ENCODE measurements at places on chromosomes 1 and 21.

DNA sequence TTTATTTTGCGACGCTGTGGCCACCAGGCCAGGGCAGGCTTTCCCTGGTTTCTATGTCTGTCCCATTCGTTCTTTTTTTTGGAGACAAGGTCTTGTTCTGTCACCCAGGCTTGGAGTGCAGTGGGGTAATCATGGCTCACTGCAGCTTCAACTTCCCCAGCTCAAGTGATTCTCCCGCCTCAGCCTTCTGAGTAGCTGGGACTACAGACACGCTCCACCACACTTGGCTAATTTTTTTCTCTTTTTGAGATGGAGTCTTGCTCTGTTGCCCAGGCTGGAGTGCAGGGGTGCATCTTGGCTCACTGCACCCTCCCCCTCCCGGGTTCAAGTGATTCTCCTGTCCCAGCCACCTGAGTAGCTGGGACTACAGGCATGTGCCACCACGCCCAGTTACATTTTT is 43.4 kb upstream of the WNT4 start:
- DNase-seq: no peak

- no peak for DNase-seq
Observed at GRCh38 chr1:54278941-54279422, 79.0 kb downstream of the MRPL37 start.

- DNase-seq: peak; percentile 99
Observed at GRCh38 chr1:54764133-54764921, at the start of gene PARS2. PARS2 (minus strand) TSS chr1:54764523; CDS start chr1:54759161, 5,362 bp downstream.

DNA sequence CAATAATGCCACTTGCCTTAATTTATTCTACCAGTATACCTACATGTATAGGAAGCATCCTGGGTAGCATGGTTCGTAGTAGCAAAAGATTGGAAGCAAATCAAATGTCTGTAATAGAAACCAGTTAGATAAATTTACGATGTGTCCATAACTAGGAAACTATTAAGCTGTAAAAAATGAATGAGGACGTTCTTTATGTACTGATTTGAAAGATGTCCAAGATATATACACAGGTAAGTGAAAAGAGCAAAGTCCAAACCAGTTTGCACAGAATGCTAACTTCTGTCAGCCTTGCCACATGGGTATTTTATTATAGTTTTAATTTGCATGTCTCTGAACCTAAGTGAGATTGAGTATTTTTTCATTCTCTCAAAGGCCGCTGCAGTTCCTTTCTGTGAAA is 251.8 kb upstream of the IRF2BP2 start:
- DNase-seq: no peak

- DNase-seq: no peak
Observed at GRCh38 chr1:61742620-61743430, 545 bp downstream of the PATJ start.

DNA sequence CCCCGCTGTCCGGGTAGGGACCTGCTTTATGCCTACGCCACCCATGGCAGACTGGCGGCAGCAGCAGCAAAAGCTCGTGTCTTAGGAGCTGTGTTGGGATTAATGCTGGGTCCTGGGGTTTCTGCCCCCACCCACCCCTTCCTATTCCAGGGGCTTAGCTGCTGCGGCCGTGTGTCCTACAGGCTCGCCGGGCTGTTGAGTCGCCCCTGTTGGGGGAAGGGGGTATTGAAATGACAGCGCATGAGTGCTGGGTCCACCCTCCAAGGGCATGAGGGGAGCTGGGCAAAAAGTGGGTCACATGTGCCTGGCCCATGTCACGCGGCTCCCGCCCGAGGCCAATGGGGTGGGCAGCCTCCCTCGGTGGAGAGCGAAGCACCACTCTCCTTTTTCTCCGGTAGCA is 118.3 kb upstream of the COL6A1 start:
- no peak for DNase-seq

DNA sequence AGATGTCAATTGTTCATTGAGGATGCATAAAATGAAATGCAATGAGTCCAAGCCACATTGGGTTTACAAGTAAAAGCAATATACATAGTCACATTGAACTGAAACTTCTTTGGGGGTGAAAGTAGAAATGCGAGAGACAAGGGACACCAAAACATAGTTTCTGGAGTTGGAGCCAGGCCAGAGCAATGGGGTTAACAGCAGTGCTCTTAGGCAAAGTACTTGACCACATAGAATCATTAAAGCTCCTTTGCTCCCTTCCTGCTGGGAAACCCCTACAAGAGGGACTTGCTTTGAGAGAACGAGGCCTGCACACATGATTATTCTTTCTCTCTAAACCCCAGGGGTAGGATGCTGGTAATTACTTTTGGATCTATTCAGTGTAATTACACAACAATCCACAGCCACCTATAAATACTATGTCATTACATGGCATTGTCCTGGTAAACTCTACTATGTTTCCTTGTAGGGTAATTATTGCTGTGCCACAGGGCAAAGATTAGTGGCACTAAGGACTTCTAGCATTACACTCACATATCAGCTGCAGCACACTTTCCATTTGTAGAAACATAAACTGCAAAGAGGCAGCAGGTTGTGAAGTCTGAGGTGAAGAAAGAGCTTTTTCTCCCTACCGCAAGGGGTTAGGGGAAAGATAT is 421.6 kb upstream of the PBX1 start:
- DNase-seq: no peak

DNA sequence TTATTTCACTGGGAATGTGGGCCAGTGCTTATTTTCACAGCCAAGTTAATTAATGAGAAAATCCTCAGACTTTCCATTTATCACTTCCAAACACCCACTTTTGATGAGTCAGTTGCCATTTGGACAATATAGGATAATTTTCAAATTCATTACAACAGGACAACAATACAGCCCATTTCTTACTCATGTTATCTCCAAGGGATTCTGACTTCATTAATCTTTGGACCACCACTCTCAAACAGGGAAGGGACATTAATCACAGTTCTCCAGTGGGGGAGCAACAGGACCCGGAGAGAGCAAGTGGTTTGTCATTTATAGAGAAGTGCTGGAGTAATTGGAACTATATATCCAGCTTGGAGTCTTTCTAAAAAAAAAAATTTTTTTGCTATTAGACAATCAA is 38.7 kb downstream of the JUN start:
- DNase-seq: no peak

GRCh38 chr1:203915811-203916210 is 54.4 kb downstream of the SNRPE start:
- DNase-seq: no peak

- no peak for DNase-seq
Observed at GRCh38 chr1:221740369-221740992, 1.4 kb downstream of the DUSP10 start.

GRCh38 chr1:92838519-92838918 is 6.7 kb downstream of the RPL5 start:
- no peak for DNase-seq

DNA sequence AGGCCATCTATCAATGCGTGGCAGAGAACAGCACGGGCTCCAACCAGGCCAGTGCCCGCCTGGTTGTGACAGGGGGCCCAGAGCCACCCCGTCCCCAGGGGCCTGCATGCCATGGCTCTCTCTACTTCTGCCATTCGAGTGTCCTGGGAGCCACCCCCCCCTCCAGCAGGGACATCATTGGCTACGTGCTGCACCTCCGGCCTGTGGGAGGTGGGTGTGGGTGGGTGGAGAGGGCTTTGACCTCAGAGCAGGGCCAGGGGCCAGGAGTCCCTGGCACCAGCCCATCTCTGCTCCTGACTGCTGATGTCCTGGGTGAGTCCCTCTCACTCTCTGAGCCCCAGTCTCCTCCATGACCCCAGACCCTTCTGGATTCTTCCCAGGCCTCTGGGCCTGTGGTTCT is 25.3 kb downstream of the SLC27A3 start:
- no peak for DNase-seq

GRCh38 chr21:36934864-36935420 is 31.5 kb downstream of the HLCS start:
- no peak for DNase-seq

GRCh38 chr1:179366093-179366800 is 476 bp downstream of the AXDND1 start:
- DNase-seq: peak; percentile 2

DNA sequence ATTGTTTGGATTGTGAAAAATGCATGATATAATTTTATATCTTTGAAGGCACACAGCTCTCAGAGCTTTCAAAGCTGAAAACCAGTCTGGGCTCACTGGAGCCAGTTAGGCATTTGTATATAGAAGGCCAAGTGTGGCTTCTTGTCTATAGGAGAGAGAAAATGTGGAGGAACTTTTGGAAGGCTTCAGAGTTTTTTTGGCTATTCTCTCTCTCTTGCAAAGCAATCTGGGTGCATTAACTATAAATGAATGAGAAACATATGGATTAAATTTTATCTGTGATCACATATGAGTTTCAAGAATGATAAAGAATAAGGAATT is 216.7 kb upstream of the HOOK1 start:
- no peak for DNase-seq

DNA sequence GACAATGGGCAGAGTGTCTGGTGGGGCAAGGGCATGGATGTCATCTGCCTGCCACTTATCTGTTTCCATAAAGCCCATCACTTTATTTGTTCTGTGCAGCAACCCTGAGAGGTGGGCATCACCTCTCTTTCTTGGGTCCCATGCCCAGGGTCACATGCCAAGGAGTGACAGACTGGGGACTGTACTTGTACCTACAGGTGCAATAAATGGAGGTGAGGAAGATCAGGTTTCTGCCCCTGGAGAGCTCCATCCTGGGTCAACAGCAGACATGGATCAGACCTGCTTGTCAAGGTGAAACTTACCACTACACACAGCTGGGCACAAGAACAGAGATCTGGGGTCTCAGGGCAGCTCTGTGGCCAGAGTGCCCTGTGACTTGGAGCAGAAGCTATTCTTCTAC is 18.4 kb upstream of the PRDM16 start:
- no peak for DNase-seq

- DNase-seq: no peak
Observed at GRCh38 chr1:20578062-20578461, 10.8 kb upstream of the CDA start.

GRCh38 chr1:205328476-205328875 is 6.9 kb upstream of the NUAK2 start:
- DNase-seq: no peak

DNA sequence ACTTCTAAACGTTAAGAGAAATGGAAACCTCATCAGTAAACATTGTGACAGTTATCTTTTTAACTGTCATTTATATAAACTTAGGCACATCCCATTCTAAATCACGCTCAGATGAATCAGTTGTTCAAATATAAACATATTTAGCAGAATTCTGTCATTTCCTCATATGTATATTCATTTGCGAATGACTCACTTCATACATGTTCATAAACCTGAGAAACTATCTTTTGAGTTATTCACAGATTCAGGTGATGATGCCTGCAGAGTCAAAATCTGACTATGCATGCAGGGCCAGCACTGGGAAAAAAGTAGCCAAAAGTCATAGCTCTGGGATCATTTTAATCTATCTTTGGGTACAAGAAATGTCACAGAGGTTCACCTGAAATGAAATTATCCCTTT is 153.8 kb upstream of the PKN2 start:
- no peak for DNase-seq

DNA sequence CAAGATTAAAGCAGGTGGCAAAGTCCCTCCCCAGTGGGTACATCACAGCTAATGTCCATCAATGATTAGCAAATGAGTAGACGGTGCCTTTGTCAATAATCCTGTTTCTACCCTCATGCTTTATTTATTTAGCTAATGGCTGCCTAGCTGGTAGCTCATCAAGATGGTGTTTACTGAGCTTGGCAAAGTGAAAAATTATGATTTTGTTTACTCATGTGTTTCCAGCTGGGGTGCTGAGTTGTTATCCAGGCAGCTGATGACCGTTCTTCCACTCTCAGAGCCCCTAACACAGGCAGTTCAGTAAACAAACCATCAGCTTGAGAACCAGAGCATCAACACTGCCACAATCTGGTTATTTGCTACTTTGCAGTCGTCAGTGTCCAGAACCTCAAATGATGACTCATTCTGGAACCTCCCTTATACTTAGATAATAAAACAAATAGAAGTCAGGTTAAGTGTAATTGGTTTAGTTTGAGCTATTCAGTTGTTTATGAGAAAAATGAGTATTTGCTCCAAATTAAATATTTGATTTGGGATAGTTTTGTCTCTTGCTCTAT is 163.9 kb downstream of the ST6GALNAC5 start:
- DNase-seq: no peak

- no peak for DNase-seq
Observed at GRCh38 chr21:35234725-35235124, 185.6 kb upstream of the RUNX1 start.

GRCh38 chr21:29870814-29871213 is 69.0 kb downstream of the GRIK1 start:
- DNase-seq: no peak

- no peak for DNase-seq
Observed at GRCh38 chr1:28111157-28111556, 22.7 kb upstream of the EYA3 start.

DNA sequence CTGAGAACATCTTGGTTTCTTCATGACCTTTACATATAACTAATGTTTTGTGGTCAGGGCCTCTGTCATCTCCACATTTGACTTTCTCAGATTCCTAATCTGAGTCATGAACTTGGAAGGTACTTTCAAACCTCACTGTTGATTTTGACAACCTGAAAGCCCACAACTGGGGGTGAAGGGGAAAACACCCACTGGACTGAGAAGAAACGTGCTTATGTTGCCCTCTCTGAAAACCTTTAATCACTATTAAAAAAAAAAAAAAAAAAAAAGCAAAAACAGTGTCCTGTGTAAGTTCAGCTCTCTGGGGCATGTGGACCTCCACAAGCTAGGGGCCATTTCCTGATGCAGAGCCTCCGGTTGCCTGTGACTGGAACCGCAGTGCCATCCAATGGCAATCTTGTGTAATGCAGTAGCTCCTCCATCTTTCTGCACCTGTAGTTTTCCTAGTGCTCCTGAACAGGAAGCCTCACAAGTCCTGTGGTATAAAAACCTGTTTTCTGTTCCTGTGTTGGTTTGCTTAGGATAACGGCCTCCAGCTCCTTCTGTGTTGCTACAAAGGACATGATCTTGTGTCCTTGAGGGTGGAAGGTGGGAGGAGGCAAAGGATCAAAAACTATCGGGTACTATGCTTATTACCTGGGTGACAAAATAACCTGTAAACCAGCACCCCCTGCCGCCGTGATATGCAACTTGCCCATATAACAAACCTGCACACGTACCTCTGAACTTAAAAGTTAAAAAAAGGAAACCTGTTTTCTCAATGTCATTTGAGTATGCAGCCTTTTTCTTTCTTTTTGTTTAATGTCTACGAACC is 124.5 kb downstream of the ZNF648 start:
- DNase-seq: no peak

DNA sequence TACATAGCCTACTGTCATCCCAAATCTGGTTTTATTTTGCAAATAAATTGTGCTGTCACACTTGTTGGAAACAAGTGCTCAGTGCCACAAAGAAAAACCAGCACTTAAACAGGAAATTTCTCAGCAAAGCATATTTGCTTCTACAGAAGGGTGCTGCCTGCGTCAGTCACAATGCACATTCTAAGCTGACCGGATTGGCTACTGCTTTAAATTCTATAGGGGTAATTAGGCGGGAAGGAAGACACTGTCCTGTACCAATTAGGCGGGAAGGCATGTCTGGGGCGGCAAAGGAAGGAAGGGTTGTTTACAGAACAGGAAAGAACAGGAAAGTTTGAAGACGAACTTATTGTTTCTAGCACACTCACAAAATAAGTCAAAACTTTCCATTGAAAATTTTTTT is 2.8 kb downstream of the IFI16 start:
- no peak for DNase-seq
